ENCODE measurements at places on chromosomes 4 and X. TPM values are rescaled to one million over a fixed set of nuclear protein-coding genes. Genes with fewer than 3 reads are reported as not detected.

The CXCL13 gene
- total RNA-seq, result not detected

The SPATA18 gene
- 13.0 TPM for total RNA-seq

The TMEM154 gene
- 0.71 TPM for total RNA-seq

The BANK1 gene
- 1.3 TPM for total RNA-seq

The NLRP2B gene
- total RNA-seq, result not detected

The SSX1 gene
- total RNA-seq, result not detected

The ELF4 gene
- 4.6 TPM for total RNA-seq

The IL13RA2 gene
- 0.36 TPM for total RNA-seq

DNA sequence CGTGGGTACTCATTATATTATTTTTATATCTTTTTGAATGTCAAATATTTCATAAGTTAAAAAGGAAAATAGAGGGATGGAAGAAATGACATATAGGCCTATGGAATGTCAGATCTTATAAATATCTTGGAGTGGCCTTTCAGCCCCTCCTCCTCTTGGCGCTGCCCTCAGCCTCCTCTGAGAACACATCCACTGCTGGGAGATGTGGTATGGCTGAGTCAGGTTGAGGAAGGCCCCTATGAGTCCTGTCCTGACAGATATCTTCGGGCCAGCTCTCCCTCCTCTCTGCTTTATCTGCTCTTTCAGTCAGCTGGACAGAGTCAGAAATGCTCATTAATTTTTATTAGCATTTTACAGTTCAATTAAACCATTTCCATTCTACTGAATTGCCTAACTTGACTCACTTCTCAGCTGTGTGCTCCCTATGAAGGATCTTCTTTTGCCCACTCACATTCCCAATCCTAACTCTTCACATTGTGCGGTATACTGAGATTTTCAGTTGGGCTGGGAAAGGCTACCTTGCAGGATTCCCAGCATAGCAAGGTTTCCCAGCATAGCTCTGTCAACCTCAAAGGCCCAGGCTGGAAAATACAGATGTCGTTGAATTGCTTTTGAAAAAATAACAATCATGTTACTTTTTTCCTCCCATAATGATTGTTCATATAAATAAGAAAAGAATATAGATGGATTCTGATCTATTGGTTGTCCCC is 128.0 kb downstream of the ARHGEF9 start:
- no peaks in the 10 kb centered on the region for H3K27me3 ChIP-seq
- H3K4me3 ChIP-seq, result no peak overlapping the region
- H3K36me3 ChIP-seq, result no peaks in the 10 kb centered on the region
- H3K27ac ChIP-seq, result peak overlapping the region; percentile 17
- no peak for DNase-seq

DNA sequence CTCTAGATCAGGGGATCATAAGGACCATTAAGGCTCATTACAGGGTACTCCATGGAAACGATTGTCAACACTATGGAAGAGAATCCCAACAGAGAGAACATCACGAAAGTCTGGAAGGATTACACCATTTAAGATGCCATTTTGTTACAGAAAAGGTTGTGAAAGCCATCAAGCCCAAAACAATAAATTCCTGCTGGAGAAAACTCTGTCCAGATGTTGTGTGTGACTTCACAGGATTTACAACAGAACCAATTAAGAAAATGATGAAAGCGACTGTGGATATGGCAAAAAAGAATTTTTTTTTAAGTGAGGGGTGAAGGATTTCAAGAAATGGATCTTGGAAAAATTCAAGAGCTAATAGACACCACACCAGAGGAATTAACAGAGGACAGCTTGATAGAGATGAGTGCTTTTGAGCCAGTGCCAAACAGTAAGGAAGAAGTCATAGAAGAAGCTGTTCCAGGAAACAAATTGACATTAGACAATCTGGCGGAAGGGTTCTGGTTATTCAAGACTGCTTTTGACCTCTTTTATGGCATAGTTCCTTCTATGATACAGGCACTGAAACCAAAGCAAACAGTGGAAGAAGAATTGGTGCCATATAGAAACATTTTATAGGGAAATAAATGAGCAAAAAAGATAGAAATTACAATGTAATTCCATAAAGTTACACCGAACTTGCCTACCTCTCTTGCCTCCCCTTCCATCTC is 17.3 kb upstream of the LSM6 start:
- H3K27ac ChIP-seq, result no peak overlapping the region
- H3K4me3 ChIP-seq, result no peak overlapping the region
- H3K4me1 ChIP-seq, result no peaks in the 10 kb centered on the region
- no peak for DNase-seq
- H3K27me3 ChIP-seq, result no peaks in the 10 kb centered on the region

GRCh38 chrX:31508338-31508737 is 436.5 kb upstream of the FTHL17 start:
- H3K4me1 ChIP-seq, result peaks cover 13% of the 10 kb centered on the region
- H3K36me3 ChIP-seq, result no peaks in the 10 kb centered on the region
- peak overlapping the region; percentile 65 for H3K27ac ChIP-seq

- no peak overlapping the region for H3K27ac ChIP-seq
- no peaks in the 10 kb centered on the region for H3K36me3 ChIP-seq
- H3K4me3 ChIP-seq, result no peak overlapping the region
- H3K4me1 ChIP-seq, result no peaks in the 10 kb centered on the region
- no peaks in the 10 kb centered on the region for H3K27me3 ChIP-seq
These were observed 230.9 kb downstream of the IQCM start for GRCh38 chr4:149584722-149585121.

- no peak for DNase-seq
- no peaks in the 10 kb centered on the region for H3K27me3 ChIP-seq
- H3K4me3 ChIP-seq, result no peak overlapping the region
- no peaks in the 10 kb centered on the region for H3K36me3 ChIP-seq
- peak overlapping the region; percentile 35 for H3K27ac ChIP-seq
- H3K4me1 ChIP-seq, result no peaks in the 10 kb centered on the region
These were observed 25.4 kb downstream of the TMSB4X start for GRCh38 chrX:13000301-13000811.

- H3K27ac ChIP-seq, result no peak overlapping the region
- no peaks in the 10 kb centered on the region for H3K36me3 ChIP-seq
These were observed 560.7 kb upstream of the TENM3 start for GRCh38 chr4:181682367-181683047.

DNA sequence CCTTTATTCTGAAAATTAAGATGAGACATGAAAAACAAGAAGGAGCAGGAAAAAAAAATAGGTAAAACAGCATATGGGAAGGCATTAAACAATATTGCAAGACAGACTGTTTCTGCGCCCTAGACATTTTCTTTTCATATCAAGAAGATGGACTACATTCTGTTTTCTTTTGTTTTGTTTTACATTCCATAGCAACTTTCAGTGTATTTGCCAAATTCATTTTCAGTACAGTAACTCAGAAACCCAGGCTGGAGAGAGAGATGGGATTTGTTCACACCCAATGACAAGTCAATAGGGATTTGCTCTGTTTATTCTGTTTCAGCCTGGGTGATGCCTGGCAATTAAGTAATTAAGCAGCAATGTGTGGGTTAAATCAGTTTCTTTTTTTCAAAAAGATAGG is 892.8 kb upstream of the DIAPH2 start:
- H3K36me3 ChIP-seq, result no peaks in the 10 kb centered on the region
- no peak for DNase-seq
- no peak overlapping the region for H3K4me3 ChIP-seq
- no peak overlapping the region for H3K27ac ChIP-seq
- no peaks in the 10 kb centered on the region for H3K27me3 ChIP-seq

DNA sequence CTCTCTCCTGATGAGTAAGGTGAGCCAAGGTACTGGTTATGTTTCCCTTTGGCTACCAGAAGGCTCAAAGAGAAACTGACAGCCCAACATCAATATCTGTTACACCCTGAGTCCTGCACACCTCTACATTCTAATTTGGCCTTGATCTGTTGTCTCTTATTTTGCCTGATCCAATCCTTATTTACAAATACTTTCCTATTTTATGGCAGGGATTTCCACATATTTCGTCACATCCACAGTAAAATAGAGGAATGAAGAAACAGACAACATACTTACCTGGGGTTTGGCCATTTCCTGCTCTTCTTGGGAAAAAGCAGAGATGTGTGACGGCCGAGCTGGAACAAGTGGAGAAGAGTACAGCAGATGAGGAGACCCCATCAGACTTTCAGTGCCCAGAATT is 1.5 kb downstream of the ZNF182 start:
- no peaks in the 10 kb centered on the region for H3K36me3 ChIP-seq
- DNase-seq, result no peak
- no peak overlapping the region for H3K27ac ChIP-seq
- H3K27me3 ChIP-seq, result no peaks in the 10 kb centered on the region

- no peak for DNase-seq
- H3K4me3 ChIP-seq, result no peak overlapping the region
- no peaks in the 10 kb centered on the region for H3K27me3 ChIP-seq
- peak overlapping the region; percentile 42 for H3K27ac ChIP-seq
- H3K36me3 ChIP-seq, result no peaks in the 10 kb centered on the region
- H3K4me1 ChIP-seq, result peaks cover 50% of the 10 kb centered on the region
These were observed 7.5 kb downstream of the PTTG2 start for GRCh38 chr4:37967736-37968135.

GRCh38 chrX:22803353-22803752 is 196.4 kb upstream of the DDX53 start:
- no peaks in the 10 kb centered on the region for H3K36me3 ChIP-seq
- no peaks in the 10 kb centered on the region for H3K27me3 ChIP-seq
- H3K4me3 ChIP-seq, result no peak overlapping the region
- DNase-seq, result no peak

DNA sequence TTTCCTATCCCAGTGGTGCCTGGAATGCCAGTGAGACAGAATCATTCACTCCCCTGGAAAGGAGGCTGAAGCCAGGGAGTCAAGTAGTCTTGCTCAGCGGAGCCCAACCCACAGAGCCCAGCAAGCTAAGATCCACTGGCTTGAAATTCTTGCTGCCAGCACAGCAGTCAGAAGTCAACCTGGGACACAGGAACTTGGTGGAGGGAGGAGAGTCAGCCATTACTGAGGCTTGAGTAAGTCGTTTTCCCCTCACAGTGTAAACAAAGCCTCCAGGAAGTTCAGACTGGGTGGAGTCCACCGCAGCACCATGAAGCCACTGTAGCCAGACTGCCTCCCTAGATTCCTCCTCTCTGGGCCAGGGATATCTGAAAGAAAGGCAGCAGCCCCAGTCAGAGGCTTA is 283.2 kb upstream of the CPEB2 start:
- no peaks in the 10 kb centered on the region for H3K27me3 ChIP-seq
- no peaks in the 10 kb centered on the region for H3K36me3 ChIP-seq
- H3K4me1 ChIP-seq, result no peaks in the 10 kb centered on the region
- no peak overlapping the region for H3K4me3 ChIP-seq
- no peak for DNase-seq
- no peak overlapping the region for H3K27ac ChIP-seq

DNA sequence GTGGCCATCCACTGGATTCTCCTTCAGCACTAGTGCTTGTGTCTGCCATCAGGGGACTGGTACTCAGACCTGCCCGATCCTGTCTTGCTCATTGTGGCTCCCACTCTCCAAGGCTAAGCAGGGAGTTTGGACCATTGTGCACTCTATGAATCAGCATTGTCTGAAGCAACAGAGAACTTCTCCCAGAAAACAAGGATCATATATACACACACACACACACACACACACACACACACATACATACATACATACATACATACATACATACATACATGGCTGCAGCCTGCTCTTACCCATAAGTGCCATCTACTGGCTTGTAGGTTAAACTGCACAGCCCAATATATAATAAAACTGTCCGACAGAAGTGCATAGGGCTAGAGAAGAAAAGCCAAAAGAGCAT is 345.3 kb upstream of the LCORL start:
- H3K27ac ChIP-seq, result no peak overlapping the region
- no peak for DNase-seq
- no peaks in the 10 kb centered on the region for H3K36me3 ChIP-seq
- no peak overlapping the region for H3K4me3 ChIP-seq

- DNase-seq, result no peak
- H3K4me3 ChIP-seq, result no peak overlapping the region
- H3K4me1 ChIP-seq, result no peaks in the 10 kb centered on the region
- H3K27me3 ChIP-seq, result no peaks in the 10 kb centered on the region
- H3K36me3 ChIP-seq, result no peaks in the 10 kb centered on the region
- H3K27ac ChIP-seq, result peak overlapping the region; percentile 44
These were observed 17.4 kb downstream of the ADH6 start for GRCh38 chr4:99201690-99202089.

- H3K27ac ChIP-seq, result no peak overlapping the region
- no peaks in the 10 kb centered on the region for H3K27me3 ChIP-seq
- H3K4me3 ChIP-seq, result no peak overlapping the region
- no peaks in the 10 kb centered on the region for H3K4me1 ChIP-seq
- no peaks in the 10 kb centered on the region for H3K36me3 ChIP-seq
- DNase-seq, result no peak
These were observed 11.4 kb downstream of the SHROOM2 start for GRCh38 chrX:9797384-9798360.

- no peaks in the 10 kb centered on the region for H3K4me1 ChIP-seq
- H3K27me3 ChIP-seq, result no peaks in the 10 kb centered on the region
- no peak overlapping the region for H3K4me3 ChIP-seq
- DNase-seq, result no peak
- no peak overlapping the region for H3K27ac ChIP-seq
These were observed 164.4 kb upstream of the PSAPL1 start for GRCh38 chr4:7598939-7599790.

DNA sequence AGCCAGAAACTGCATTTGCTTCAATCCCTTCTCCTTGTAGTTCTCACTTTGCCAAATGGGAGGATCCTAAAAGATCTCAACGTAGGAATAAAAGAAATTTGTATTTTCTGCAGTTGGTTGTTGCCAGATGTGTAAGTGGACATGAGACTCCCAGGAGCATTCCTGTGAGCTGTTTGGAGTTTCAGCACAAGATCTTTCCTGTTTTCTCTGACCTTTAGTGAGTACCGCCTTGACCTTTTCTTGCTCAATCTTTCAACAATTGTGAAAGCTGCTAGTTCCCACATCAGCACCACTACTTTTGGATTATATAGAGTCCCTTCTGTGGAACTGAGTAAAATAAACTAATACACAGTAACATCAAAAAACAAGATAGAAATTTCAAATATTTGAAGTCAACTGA is 683.8 kb upstream of the PABPC4L start:
- H3K27me3 ChIP-seq, result no peaks in the 10 kb centered on the region
- DNase-seq, result no peak
- no peaks in the 10 kb centered on the region for H3K4me1 ChIP-seq
- H3K27ac ChIP-seq, result no peak overlapping the region
- H3K4me3 ChIP-seq, result no peak overlapping the region
- H3K36me3 ChIP-seq, result no peaks in the 10 kb centered on the region

DNA sequence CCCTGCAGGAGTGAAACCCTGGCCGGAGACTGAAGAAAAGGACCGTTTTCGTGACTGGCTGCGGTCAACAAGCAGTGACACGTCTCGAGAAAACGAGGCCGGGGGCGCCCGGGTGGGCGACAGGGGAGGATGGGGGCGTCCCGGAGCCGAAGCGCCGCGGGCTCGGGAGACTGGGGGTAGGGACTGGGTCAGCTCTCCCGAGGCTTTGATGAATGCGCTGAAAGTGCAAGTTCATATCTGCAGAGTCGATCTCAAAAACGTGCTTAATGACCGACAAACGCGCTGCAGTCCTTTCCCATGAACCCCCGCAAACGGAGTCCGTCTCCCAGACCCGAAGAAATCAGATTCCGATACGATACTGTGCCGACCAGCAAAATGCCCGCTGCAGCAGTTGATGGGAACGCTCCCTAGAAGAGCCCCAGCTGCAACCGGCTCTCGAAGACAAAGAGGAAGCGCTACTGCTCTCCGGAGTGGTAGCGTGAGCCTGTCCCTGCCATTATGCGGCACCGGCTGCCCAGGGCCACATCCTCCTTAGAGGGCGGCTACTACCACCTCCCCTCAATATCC is 806 bp upstream of the CD99L2 start:
- H3K4me1 ChIP-seq, result no peaks in the 10 kb centered on the region
- no peaks in the 10 kb centered on the region for H3K27me3 ChIP-seq
- peak; percentile 68 for DNase-seq
- H3K36me3 ChIP-seq, result no peaks in the 10 kb centered on the region
- peak overlapping the region; percentile 44 for H3K4me3 ChIP-seq

- no peak for DNase-seq
- no peaks in the 10 kb centered on the region for H3K4me1 ChIP-seq
- H3K27me3 ChIP-seq, result no peaks in the 10 kb centered on the region
- H3K27ac ChIP-seq, result no peak overlapping the region
- no peaks in the 10 kb centered on the region for H3K36me3 ChIP-seq
These were observed 10.0 kb downstream of the GPR82 start for GRCh38 chrX:41733939-41734338.

All from sigmoid colon (tissue), 7 donors.